D721Med (cell line): ENCODE measurements at places on chromosomes 3 and 15.

- no peak for DNase-seq
These were observed 98.2 kb upstream of the NR2E3 start for GRCh38 chr15:71712182-71712581.

GRCh38 chr3:184993394-184993793 lies 159.5 kb downstream of the C3orf70 start:
- DNase-seq, result no peak

GRCh38 chr3:175155172-175155571 lies 296.0 kb downstream of the NAALADL2 start:
- DNase-seq, result no peak

GRCh38 chr3:65963787-65964677 lies 74.7 kb downstream of the MAGI1 start:
- DNase-seq, result no peak

DNA sequence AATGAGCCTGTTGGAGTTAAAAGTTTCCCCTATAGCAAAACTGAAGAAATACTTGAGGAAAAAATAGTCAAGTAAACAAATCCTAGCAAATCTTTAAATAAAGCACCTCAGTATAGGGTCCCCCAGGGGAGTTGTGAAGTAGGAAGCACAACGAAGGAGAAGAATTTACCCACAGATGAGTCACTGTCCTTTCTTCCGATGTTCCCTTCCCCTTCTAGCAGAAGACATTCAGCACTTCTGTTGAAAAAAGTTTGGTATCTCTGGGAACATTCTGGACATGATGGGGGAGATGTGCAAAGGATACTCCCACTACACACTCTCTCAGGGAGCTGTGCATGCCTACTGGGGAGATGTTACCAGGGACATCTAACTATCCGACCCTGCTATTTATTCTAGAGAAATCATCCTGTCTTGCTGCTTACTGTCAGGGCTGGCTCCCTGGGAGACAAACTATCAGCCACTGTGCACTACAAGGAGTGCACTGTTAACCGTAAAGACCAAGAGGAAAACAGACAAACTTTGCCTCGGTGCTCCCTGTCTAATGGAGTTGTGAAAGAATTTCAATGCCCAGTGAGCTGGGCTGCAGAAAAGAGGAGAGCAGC lies 93.8 kb downstream of the RFTN1 start:
- DNase-seq, result no peak

DNA sequence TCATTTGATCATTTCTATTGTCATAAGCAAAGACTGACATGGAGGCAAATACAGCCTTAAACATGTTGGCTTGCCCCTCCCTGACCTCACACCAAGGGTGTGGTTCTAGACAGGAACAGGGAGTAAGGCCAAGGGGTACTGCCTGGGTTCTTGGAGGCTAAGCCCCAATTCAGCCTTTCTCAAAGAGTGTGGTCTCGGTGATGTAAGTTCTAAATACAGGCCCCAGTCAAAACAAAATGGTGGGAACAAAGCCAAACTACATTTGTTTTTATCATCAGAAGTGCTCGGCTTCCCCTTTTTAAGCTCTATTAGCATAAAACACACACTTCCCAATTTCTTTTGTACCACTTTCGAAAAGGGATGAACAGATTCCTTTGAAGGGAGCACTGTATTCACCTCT lies 129.5 kb downstream of the ATP8B4 start:
- DNase-seq, result no peak

DNA sequence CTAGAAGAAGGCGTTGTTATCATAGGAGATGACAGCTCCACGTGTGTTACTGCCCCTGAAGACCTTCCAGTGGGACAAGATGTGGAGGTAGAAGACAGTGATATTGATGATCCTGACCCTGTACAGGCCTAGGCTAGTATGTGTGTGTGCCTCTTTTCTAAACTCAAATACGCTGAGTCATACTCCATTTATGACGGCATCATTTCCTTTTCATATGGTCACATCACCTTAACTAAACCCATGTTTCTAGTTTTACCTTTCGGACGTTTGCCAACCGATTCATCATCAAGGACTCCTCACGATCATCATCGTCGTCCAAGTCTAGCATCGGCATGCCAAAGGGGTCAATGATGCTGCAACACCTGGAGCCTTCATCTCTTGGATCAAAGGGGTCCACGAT lies 149.0 kb downstream of the CBLB start:
- no peak for DNase-seq

GRCh38 chr15:73295630-73296286 lies 73.0 kb downstream of the HCN4 start:
- no peak for DNase-seq

GRCh38 chr3:105166893-105167292 lies 199.8 kb upstream of the ALCAM start:
- DNase-seq, result no peak

- DNase-seq, result no peak
These were observed 762 bp downstream of the NCK1 start for GRCh38 chr3:136862617-136863322.

DNA sequence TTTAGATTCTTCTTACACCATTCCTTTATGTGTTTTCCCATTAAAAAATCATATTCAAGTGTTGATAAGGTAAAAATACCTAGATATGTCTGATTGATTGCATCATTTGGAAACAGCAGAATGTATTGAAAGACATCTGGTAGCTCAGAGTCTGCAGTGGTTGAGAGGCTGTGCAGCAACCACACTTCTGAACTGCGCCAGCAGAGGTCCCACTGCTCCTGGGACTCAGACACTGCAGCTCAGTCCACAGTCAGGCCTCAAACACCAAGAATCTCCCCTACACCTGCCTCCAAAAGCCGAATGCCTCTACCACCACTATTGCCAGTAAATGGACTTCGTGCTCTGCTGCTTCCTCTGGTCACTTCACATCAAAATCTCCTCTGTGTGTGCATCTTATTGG lies 176.9 kb upstream of the LMCD1 start:
- DNase-seq, result no peak

DNA sequence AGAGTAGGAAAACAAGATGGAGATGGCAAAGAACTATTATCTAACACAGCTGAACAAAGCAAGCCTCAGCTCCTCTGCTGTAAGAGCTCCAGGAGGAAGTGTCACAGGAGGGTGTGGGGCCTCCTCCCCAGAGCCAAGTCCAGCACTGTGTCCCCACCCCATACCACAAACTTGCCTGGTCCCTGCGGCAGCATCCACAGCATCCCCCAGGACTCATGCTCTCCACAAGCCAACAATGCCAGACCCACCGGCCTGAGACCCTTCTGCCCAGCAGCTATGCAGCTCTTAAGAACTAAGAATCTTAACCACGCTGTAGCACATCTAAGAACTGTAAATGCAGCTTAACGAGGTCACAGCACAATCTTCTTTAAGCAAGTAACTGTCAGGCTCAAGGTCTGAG lies 9.1 kb downstream of the RBM15B start:
- DNase-seq, result no peak

GRCh38 chr3:77204788-77205187 lies 164.9 kb downstream of the ROBO2 start:
- DNase-seq, result no peak

DNA sequence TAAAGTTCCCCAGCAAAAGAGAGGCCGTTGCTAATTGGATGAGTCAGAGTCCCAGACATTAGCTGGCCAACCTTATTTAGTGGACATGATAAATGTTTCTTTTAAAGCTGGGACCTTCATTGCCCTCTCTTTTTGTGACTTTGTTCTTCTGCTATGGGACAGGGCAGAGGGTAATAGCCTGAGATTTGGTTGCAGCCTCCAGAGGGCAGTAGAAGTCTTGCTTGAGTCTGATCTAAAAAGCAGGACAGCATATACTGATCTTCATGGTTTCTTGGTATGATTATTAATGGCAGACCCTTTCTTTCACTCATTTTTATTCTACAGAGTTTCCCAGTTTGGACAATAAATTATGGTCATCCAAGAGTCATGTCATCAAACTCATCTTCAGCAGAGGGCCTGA lies 25.1 kb upstream of the ZKSCAN7 start:
- no peak for DNase-seq

GRCh38 chr3:158837240-158837639 lies 35.4 kb downstream of the MFSD1 start:
- DNase-seq, result no peak

DNA sequence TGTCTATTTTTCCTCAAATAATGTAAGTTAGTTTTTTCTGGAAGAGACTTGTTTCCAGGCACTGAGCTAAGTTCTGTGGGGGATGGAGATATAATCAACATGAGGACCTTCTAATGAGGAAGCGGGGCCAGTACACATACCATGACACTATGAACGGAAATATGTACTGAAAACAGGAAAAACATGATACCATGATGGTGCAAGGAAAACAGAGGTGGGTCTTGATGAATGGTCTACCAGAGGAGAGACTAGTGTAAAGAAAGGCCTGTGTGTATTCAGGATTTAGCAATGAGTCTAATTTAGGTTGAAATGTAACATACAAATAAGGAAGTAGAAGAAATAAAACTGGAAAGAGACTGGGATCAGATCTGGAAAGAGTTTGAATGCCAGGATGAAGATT lies 38.9 kb upstream of the TPRG1 start:
- no peak for DNase-seq

DNA sequence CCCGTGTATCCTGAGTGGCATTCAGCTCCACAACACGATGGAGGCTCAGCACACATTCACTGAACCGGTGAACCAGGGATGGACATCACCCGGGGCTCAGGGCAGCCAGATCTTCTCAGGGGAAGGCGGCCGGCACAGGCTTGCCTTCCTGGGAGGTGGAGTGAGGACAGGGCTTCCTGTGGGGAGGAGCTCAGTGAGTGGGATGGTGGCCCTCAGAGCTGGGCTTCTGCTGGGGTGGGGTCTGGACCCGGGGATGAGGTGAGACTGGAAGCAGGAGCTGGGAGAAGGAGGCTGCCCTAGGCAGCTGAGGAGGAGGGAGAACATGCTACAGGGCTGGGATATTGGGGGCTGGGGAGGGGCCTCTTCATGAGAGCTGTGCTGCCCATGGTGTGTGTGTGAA lies 58.5 kb upstream of the PRR23E start:
- no peak for DNase-seq

DNA sequence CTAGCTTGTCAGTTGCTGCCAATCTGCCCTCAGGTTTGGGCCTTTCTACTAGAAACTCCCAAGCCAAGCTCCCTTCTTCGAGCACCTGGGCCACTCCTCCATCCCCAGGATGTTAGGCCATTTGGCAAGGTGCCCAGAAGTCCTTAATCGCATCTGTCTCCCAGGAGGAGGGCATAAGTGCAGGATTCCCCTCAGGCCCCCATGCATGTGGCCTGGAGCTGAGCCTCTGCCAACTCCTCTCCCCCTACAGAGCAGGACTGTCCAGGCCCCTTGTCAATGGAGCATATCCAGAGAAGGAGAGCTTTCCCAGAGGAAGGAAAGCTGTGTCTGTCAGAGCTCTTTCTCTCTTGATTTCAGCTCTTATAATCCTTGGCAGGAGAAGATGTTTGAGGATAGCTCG lies 182.6 kb upstream of the ROPN1 start:
- DNase-seq, result peak; percentile 26

GRCh38 chr3:4079339-4080195 lies 223.6 kb upstream of the SETMAR start:
- DNase-seq, result no peak

GRCh38 chr15:40925495-40925862 lies 3.7 kb upstream of the DLL4 start:
- no peak for DNase-seq

GRCh38 chr3:13136426-13136825 lies 63.2 kb upstream of the IQSEC1 start:
- no peak for DNase-seq

GRCh38 chr15:40452296-40453090 lies 11.7 kb downstream of the BAHD1 start:
- DNase-seq, result no peak

GRCh38 chr15:64981812-64982431 lies 7.8 kb downstream of the SPG21 start:
- no peak for DNase-seq

DNA sequence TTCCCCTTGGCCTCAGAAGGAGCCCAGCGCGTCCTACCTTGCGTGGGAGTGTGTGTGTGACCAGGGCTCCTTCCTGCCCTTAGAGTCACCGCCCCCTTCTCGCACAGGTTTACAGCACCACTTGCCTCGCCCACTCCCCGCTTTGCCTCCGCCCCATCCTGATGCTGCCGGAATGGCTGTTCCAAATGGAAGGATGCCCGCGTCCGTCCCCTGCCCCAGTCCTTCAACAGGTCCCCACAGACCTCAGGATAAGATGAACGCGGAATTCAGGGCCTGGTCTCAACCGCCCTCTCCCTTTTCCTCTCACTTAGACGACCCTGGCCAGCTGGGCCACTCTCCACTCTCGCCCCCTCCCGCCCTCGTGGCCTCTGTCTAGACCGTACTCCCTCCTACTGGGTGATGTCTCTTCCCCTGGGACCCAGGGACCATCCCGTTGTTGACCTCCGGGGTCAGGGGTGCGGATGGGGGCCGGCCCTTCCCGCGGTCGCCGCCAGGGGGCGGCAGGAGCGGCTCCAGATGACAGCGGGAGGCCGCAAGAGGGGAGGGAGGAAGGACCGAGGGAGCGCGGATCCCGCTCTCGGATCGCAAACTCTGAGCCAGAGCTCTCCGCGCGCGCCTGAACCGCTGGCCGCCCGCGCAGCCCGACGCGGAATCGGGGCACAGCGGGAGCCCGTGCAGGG lies at the start of gene THSD4:
Gene THSD4, plus strand, starts transcription at position 585 of the 680 bp plus-strand sequence.
- peak; percentile 88 for DNase-seq

DNA sequence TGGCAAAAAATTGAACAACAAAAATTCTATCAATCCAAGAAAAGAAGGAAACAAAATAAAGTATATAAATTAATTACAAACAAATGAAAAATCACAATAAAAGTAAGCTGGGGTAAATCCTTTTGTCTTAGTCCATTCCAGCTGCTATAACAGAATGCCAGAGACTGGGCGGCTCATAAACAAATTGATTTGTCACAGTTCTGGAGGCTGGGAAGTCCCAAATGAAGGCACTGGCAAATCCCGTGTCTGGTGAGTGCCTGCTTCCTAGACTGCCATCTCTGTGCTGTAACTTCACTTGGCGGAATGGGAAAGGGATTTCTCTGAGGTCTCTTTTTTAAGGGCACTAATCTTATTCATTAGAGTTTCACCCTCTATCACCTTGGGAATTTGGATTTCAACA lies 53.6 kb upstream of the RPL35A start:
- no peak for DNase-seq

DNA sequence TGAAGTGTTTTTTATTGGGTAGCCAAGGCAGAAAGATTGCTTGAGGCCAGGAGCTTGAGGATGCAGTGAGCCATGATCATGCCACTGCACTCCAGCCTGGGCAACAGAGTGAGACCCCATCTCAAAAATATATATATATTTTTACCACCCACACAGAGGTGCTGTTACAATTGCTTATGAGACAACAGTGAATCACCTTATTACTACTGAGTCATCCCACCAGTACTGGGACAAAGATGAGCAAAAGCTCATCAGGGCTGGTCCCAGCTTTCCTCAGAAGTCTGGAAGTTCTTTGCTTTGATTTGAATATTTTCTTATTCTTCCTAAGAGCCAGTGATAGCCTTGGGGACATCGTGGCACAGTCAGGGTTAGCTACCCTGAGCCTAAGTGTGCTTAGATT lies 207.7 kb downstream of the SOX2 start:
- no peak for DNase-seq
